ENCODE measurements at places on chromosomes 16 and 17. TPM values are rescaled to one million over a fixed set of nuclear protein-coding genes. Genes with fewer than 3 reads are reported as not detected.

C16orf96 gene
- 0.18 TPM for total RNA-seq

RNF112 gene
- total RNA-seq = 16.9 TPM

ZMYND15 gene
- 0.18 TPM for total RNA-seq

SEPTIN12 gene
- not detected for total RNA-seq

TMC7 gene
- 2.7 TPM for total RNA-seq

DYNLL2 gene
- total RNA-seq = 41.7 TPM

LUC7L gene
- total RNA-seq = 126 TPM

SLC12A3 gene
- total RNA-seq = not detected

C16orf89 gene
- total RNA-seq = 6.9 TPM

MT1H gene
- not detected for total RNA-seq

CA7 gene
- total RNA-seq = not detected

PPY gene
- not detected for total RNA-seq

ITGA3 gene
- 22.9 TPM for total RNA-seq

NDUFB10 gene
- 72.9 TPM for total RNA-seq

PIRT gene
- 7.3 TPM for total RNA-seq

SLX1B gene
- 4.7 TPM for total RNA-seq

CDH3 gene
- 4.9 TPM for total RNA-seq

PRR11 gene
- 11.7 TPM for total RNA-seq

NPIPB9 gene
- total RNA-seq = 8.1 TPM

KRT31 gene
- total RNA-seq = not detected

NACA2 gene
- total RNA-seq = not detected

CDK5R1 gene
- total RNA-seq = 88.1 TPM

EVPLL gene
- not detected for total RNA-seq

TCF25 gene
- 87.1 TPM for total RNA-seq

WNT9B gene
- 4.1 TPM for total RNA-seq

TMC6 gene
- 6.2 TPM for total RNA-seq

G6PC1 gene
- 0.09 TPM for total RNA-seq

GPR142 gene
- total RNA-seq = not detected

CPPED1 gene
- 11.2 TPM for total RNA-seq

LDAF1 gene
- 11.8 TPM for total RNA-seq

TM4SF5 gene
- total RNA-seq = not detected

SERPINF2 gene
- total RNA-seq = 0.18 TPM

TCAP gene
- 1.7 TPM for total RNA-seq

OTOP2 gene
- not detected for total RNA-seq

SGSH gene
- total RNA-seq = 10.4 TPM

TEKT1 gene
- total RNA-seq = 3.2 TPM

CRYBA1 gene
- total RNA-seq = not detected

CACNG1 gene
- total RNA-seq = not detected

GAST gene
- total RNA-seq = not detected

TP53TG3D gene
- not detected for total RNA-seq

NEUROD2 gene
- total RNA-seq = 25.0 TPM

MYH8 gene
- total RNA-seq = 0.27 TPM

NPIPA7 gene
- total RNA-seq = 4.2 TPM

GPR179 gene
- 0.45 TPM for total RNA-seq

TNP2 gene
- not detected for total RNA-seq

CFAP119 gene
- total RNA-seq = 5.2 TPM

Data from cerebellum (tissue), 4 donors.